ENCODE measurements at places on chromosomes 7 and 10.

GRCh38 chr10:17240096-17240495 lies 12.1 kb downstream of the VIM start:
- DNase-seq = no peak

GRCh38 chr7:51237446-51238133 lies 79.0 kb downstream of the COBL start:
- DNase-seq = no peak

DNA sequence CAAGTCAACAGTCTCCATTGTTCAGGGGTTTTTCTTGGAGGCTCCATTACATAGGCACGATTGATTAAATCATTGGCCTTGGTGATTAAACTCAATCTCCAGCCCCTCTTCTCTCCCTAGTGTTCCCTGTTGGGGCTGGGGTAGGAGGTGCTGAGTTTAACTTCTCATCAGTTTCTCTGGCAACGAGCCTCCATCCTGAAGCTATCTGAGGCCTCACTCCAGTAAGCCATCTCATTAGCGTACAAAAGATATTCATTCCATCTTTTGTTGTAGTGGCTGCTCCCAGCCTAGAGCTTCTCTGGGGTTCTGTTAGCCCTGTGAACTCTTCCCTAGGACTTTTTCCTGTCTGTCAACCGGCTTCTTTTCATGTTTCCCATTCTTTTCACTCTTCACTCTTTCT lies 11.6 kb downstream of the TYW1 start:
- no peak for DNase-seq

DNA sequence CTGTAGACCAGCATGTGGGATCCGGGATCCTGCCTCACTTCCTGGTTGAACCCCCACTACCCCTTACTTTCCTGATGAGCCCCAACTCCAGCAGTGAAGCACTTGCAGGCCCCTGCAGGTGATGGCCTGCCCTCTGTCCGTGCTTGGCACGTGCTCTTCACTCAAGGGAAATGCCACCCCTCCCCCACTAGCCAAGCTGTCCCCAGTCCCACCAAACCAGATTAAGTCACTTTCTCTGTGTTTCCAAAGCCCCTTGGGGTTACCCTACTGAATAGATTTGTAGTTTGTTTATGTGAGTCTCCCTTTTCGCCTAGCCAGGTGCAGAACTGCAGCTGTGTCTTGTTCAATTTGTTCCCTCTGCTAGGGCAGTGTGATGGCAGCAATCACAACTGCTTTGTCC lies 121.7 kb downstream of the WDFY4 start:
- DNase-seq = no peak

DNA sequence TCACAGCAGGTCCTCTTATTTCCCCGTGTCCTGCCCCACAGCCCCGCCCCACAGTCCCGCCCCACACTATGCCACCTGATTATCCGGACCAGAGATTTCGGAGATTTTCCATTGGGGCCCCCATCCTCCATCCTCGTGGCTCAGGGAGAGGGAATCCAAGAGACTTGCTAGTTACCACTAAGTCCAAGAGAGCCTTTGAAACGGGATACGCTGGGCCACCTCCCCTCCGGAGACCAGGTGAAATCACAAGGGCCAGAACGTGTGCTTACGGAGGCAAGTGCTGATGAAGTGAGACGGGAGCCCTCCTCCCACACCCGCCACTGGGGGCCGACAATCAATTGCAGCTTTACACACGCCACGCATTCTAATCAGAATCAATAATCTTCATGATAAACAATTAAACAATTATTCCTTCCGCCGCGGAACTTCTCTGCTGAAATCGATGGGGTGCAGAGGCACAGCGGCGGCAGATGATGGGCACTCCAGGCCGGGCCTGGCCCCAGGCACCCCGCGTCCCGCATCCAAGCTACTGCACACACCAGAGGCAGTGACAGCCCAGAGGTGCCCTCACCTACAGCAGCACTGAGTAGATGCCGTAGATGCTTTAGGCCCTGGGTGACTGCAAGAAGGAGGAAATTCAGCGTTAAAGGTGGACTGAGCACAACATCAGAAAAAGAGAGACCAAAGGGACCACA lies 534.0 kb upstream of the FOXK1 start:
- peak; percentile 79 for DNase-seq

GRCh38 chr10:122531939-122532338 lies 28.6 kb upstream of the DMBT1 start:
- DNase-seq = no peak

GRCh38 chr10:17819836-17820235 lies 10.7 kb downstream of the MRC1 start:
- DNase-seq = no peak

DNA sequence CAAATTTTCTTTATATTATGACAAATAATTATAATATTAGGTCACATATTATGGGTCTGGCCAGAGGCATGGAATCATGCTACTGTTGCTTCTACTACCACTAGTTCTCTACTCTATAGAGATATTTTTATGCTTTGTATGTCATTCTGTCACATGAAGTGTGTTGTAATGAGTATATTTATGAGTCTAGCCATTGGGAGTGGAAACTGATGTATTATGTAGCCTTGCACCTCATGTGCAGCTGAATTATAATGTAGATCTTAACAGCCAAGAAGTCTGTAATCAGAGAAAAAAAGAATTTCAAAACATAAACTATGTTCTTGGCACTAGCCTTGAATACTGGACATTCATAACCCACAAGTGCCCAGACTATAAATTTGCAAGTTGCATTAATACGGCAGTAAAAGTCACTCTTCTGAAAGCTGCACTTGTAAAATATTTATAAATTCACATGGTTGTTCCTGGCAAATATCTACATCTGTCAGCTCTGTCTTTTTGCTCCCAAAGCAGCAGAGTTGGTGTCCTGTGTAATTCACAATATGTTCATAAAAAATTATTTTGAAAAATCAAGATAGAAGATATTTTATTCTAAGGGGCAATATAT lies 48.6 kb upstream of the SKAP2 start:
- DNase-seq = no peak

DNA sequence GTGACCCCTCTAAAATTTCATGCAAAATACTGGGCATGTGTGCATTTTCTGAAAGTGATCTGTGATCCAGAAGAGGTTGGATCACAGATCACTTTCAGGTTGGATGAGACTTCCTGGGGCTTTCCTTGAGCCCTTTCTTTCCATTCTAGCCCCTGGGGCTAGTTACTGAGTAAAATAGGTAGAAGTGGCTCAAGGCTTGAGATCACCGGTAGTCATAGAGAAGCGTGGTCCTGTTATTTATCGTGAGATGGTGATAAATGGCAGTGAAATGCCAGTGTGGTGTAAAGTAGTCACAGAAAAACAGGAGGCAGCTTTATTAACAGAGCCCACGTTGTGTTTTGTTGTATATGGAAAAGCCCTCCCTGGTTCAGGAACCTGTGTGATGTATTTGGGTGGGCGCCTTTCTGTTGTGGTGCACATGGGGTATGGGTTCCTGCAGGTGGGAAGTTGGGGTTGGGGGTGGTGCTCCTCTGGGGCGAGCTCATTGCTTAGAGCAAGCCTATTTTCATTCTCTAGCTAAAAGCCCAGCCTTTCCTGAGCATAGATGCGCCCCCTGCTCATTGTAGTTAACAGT lies 34.0 kb upstream of the SH2D4B start:
- DNase-seq = no peak

DNA sequence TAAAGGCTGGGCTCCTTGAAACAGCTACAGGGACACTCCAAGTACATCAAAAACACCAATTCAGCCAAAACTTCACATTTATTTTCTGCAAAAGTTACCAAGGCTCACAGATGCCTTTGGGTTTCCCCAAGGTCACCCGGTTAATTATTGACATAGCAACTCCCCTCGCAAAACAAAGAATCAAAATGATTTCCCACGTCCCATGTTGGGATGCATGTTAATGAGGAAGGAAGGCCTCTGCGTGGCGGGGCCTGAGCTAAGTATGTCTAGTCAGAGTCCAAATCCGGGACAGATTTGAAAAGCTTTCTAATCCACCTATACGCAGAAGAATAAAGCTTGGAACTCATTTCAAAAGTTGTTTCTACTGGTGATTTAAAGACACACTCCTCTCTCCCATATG lies 535 bp upstream of the TMEM72 start:
- no peak for DNase-seq

- no peak for DNase-seq
Measured at GRCh38 chr10:105806-106205, 29.4 kb upstream of the ZMYND11 start.

DNA sequence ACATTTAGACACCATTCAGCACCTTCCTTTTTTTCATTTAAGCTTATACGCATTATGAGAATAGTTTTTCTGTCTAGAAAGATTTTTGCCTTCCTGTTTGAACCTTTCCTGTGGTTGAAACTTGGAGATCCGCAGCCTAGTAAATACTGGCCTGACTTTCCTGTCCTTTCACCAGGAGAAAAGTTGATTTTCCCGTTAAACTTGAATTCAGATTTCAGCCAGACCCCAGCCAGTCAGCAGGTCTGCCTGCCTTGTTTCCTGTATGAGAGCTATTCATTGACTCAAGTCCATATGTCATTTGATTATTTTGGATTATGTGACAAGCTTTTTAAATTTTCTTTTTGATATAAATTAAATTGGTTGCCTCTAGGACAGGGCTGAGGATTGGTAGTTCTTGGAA lies 71.5 kb downstream of the EVX1 start:
- no peak for DNase-seq

- no peak for DNase-seq
Measured at GRCh38 chr7:80954191-80954590, 35.3 kb upstream of the SEMA3C start.

- DNase-seq = no peak
Measured at GRCh38 chr7:116170180-116170579, 40.2 kb upstream of the TES start.

DNA sequence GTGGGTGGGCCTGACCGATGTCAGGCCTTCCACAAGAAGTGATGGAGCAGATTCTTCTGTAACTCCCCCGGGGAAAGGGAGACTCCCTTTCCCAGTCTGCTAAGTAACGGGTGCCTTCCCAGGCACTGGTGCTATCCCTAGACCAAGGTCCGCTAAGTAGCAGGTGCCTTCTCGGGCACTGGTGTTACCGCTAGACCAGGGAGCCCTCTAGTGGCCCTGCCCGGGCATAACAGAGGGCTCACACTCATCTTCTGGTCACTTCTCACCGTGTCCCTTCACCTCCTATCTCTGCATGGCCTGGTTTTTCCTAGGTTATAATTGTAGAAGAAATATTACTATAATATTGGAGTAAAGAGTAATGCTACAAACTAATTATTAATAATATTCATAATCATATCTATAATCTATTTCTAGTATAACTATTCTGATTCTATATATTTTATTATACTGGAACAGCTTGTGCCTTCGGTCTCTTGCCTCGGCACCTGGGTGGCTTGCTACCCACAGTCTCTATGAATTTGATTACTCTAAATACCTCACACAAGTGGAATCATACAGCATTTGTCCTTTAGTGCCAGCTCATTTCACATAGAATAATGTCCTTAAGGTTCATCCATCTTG lies 1378.7 kb downstream of the XPNPEP1 start:
- no peak for DNase-seq

GRCh38 chr10:19096501-19097073 lies 48.0 kb downstream of the MALRD1 start:
- DNase-seq = no peak

GRCh38 chr7:15015545-15016314 lies 113.2 kb upstream of the DGKB start:
- peak; percentile 78 for DNase-seq

- DNase-seq = no peak
Measured at GRCh38 chr10:120253131-120253530, 203.9 kb upstream of the PLPP4 start.

DNA sequence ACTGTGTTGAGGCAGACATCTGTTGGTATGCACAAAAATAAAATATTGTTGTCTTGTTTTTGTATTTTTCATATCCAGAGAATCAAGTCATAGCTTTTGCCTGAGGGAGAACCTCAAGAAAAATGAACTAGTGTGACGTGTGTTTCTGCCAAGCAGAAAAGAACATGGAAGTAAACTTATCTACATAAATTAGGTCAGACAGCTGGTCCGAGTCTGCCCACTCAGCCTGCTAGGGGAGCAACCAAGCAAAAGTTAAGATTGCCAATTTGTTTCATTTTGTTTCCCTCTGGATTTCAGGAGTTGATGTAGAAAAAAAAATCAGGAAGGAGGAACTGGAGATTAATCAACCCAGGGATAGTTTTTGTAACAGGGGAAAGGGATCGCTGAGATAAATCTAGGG lies 572.4 kb upstream of the LRRTM3 start:
- DNase-seq = no peak

- DNase-seq = no peak
Measured at GRCh38 chr10:53361281-53361680, 588.7 kb upstream of the MBL2 start.

DNA sequence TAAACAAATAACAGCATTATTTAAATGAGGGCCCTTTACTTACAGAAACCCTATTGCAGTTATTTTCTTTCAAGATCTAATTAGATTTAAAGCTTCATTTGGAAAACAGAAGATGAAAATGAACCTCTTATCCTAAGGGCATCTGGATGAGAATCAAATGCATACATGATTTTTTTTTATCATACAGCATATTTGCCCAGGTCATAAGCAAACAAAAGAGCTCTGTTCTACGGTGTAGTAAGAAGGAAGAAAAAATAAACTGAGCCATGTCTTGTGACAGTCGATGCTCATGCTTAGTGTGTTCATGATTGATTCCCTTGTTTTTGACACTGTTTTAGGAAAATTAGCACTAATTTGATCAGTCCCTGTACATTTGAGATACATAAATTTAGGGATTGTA lies 202.6 kb upstream of the RNF32 start:
- DNase-seq = no peak

DNA sequence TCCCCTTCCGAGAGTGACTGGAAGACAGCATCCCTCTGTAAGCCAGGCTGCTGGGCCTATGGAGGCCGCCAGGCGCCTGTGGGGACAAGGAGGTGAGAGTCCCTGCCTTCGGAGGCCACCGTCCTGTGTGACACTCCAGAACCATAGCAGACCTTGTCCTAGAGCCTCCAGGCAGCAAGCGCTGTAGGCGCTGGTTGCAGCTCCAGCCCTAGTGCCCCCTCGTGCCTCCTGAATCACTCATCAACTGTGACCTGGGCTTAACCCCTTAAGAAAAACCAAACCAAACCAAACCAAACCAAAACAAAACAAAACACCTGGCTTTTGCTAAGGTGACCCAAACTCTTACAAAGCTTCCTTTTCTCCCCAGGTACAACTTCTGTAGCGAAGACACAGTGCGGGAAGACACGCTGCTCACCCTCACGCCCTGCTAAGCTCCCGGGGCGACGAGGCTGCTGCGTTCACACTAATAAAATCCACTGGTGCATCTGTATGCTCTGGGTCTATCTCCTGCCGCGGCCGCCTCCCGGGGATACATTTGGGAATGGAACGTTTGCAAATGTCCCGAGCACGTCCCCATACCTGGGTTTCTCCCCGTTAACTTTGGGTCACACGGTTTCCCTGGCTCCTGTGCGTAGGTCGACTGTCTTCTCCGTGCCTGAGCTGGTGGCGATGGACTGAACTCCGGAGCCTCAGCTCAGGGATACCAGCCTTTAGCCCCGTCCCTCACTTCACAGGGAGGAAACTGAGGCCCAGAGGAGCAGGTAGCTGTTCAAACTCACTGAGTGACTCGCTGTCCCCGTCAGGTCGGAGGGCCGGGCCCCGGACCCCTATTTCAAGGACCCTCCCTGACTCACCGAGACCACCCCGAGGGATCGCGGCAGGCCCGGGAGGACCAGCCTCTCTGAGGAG lies 11.8 kb upstream of the PNLIPRP2 start:
- no peak for DNase-seq
